Renal cortex interstitium (tissue), 15 donors: ENCODE measurements at places on chromosomes 5 and 9. TPM values are rescaled to one million over a fixed set of nuclear protein-coding genes. Genes with fewer than 3 reads are reported as not detected.

Gene KIF24
- 6.4 TPM for polyA plus RNA-seq

Gene IGIP
- polyA plus RNA-seq = 5.9 TPM

DNA sequence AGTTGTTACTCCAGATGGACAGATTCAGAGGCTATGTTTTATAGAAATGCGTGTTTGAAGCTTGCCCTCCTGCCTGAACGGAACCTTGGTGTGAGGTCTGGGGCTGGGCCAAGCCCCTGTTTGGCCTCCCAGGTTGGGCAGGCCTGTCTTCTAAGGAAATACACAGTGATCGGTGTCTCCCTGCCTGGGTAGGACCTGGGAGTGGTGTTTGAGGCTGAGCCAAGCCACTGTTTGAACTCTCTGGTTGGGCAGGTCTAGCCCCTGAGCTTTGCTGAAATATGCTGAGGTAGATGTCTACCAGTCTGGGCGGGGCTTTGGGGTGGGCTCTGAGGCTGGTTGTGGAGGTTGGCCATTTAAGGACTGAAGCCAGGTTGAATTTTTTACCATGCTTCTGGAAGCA lies 90.5 kb downstream of the DMXL1 start:
- DNase-seq = no peak

- no peak for DNase-seq
These were observed 2.7 kb upstream of the TRIM52 start for GRCh38 chr5:181263633-181264032.

GRCh38 chr5:134245692-134246091 lies 19.8 kb upstream of the PPP2CA start:
- DNase-seq = no peak

DNA sequence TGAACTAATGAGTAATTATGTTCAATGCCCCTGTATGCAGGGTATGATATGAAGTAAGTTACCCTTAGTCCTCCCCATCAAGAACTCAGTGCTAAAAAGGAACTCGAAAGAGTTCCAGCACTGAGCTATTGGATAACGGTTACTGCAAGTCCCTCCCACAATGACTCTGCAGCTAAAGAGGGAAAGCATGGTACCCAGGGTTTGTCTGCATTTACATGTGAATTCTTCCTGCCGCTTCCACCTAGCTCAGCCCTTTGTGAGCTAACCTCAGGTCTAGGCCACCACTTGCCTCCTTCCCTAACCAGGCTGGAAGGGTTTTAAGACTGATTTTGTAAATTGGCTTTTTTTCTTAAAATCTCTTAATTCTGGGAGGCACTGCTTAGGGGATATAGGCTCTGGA lies 376.8 kb downstream of the EBF1 start:
- DNase-seq = no peak
